GM18507 (cell line): ENCODE measurements at places on chromosomes 1 and 21.

DNA sequence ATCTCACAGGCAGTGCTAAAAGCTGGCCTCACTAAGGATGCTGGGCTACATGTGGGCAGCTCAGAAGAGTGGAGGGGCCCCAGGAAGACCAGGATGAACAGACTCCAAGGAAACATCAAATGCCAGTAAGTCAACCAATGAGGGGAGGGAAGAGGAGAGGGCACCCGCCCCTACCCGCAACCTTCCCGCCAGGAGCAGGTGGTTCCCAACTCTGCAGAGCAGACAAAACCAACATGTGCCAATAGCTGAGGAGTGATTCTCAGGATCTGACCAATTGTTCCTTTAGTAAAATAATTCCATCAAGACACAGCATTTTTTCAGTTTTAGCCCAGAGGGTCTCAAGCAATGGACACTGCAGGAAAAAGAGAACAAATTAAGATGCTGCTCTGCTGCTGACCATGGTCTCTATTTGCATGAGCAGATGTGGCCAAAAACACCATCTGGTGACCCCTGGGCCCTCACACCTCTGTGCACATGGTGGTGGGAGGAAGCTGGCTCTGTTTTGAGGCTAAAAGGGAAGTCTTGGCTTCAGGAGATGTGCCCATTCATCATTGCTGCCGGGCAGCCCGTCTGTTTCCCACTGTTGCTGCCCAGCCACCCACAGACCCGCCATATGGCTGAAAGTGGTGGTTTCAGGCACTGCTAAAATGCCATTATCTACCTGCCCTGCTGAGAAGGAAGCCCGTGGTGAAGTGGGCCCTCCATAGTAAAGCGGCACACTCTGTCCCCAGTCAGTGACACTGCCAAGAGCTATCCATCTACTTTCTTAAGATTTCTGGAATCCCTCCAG is 231.8 kb downstream of the KCNH1 start:
- no peak for DNase-seq

DNA sequence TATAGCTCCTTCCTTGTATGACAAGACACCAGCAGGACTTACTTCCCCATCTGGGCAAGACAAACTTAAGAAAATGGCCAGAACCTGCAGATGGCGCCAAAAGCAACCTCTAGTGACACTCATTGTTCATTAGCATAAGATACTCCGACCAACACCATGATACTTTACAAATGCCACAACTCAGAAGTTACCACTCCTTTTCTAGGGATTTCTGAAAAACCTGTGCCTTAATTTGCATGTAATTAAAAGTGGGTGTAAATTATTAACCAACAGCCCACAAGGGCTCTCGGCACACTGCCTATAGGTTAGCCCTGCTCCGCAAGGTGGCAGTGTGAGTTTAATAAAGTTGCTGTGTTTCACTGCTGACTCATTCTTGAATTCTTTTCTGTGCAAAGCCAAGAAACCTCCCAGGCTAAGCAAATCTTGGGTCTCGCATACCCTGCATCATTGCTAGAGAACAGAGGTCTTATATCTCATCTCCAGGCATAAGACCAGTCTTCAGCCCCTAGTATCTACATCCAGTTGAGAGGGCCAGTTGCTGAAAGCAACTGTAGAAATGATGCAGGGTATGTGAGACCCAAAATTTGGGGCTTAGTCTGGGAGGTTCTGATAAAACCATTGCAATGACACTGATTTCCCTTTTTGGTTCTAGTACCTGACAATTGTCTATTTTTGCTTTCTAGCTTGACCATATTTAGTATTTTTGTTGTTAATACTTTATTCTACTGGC is 86.4 kb downstream of the FAF1 start:
- DNase-seq = peak; percentile 39

DNA sequence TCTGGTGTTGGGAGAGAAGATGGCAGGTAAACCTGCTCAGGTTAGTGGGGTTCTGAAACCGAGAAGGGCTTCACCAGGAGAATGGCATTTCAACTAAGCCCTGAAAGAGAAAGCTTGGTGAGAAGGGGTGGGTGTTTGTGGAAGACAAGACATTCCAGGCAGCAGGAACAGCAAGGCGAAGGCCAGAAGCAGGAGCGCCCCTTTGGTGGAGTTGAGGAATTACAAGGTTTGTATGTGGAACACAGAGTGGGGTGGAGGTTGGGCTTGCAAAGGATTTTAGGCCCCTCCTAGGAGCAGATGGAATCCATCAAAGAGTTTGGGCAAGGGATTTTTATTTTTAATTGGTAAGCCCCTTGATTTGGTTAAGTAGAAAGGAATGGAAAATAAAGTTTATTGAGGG is 24.8 kb upstream of the ELOA start:
- no peak for DNase-seq

- DNase-seq = no peak
Observed at GRCh38 chr1:196209983-196210382, 398.3 kb downstream of the KCNT2 start.

DNA sequence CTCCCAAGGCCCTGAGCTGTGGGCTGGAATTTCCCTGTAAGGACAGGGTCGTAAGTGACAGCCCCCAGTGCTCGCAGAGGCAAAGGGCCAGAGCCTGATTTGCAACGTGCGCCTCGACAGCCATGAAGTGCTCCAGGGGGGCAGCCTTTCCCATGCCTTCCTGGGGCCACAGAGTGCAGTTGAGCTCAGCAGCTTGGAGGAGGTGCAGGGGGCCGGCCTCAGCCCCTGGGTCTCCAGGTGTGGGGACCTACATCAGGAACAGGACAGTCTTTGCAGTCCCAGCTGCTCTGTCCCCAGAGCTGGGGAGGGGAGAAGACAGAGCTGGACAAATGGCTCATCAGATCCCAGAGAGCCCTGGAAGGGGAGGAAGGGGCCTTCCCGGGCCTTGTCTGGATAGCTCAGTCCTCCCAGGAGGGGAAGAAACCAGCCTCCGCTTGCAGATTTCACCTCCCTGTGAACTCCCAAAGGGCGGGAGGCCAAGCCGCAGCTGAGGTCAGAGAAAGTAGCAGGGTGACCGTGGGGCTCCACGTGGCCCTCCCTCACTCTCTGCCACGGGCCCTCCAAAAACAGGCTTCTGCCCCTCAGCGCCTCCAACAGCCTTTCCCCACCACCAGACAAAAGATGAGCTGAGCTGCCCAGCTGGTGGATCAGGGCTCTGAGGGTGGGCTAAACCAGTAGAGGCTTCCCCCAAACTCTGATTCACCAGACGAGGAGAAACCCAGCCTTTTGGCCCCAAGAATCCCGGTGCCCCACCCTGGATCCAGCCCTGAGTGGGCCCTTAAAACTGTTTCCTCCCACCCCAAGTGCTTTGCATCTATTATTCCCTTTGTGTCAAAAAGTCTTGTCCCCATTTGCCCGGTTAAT is 76.5 kb downstream of the DHRS3 start:
- DNase-seq = no peak
